ENCODE measurements at places on chromosomes 2 and 18. TPM values are rescaled to one million over a fixed set of nuclear protein-coding genes. Genes with fewer than 3 reads are reported as not detected.

Gene ARMC9
- 25.8 TPM for total RNA-seq

Gene CD207
- total RNA-seq, result 0.96 TPM

Gene KCNS3
- total RNA-seq, result 2.9 TPM

DNA sequence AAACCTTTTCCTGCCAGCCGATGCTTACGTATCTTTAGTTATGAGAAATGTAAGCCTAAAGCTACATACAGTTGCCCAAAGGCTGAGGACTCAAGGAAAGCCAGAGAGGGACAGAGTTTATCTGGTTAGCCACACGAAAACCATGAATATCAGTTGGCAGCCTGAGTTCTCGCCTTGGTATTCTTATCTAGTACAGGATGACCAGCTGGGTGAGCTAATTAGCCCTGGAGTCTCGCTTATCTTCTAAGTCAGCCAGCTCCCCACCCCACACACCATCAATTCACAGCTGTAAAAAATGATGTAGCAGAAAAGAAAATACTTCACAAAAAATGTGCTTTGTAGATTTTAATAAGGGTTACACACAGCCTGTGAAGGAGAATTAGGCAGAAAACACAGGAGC lies 617.5 kb upstream of the SOX11 start:
- DNase-seq, result no peak

DNA sequence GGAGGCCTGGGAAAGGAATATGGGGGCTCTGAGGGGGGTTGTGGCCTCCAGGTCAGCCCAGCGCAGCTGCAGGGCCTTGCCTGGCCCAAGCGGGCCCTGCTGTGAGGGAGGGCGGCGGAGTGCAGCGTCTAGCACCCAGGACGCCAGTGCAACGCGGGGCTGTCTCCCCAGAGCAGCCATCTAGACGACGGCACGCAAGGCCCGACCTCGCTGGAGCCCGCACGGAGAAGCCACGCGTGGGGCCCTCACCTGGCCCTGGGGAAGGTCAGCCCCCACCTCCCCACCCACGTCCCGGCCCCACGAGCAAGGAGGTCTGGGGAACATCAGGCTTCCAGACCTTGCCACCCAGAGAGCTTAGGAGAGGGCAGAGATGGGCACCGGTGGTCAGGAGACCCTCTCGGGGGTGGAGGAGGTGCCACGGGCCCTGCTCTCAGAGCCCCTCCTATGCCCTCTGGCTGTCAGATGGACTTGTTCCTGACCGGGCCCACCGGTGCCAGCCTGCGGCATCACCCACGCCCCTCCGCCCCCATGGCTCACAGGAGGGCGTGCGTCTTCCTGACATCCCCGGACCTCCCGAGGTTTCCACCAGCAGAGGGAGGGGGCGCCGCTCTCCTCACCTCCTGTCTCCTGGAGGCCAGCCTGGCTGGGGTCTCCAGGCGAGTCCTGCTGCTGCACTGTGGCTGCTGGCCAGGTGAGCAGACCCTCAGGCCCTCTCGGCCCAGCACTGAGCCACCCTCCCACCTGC lies 17.0 kb downstream of the GPR35 start:
- no peak for DNase-seq

GRCh38 chr2:226716126-226716525 lies 83.5 kb downstream of the IRS1 start:
- DNase-seq, result no peak

DNA sequence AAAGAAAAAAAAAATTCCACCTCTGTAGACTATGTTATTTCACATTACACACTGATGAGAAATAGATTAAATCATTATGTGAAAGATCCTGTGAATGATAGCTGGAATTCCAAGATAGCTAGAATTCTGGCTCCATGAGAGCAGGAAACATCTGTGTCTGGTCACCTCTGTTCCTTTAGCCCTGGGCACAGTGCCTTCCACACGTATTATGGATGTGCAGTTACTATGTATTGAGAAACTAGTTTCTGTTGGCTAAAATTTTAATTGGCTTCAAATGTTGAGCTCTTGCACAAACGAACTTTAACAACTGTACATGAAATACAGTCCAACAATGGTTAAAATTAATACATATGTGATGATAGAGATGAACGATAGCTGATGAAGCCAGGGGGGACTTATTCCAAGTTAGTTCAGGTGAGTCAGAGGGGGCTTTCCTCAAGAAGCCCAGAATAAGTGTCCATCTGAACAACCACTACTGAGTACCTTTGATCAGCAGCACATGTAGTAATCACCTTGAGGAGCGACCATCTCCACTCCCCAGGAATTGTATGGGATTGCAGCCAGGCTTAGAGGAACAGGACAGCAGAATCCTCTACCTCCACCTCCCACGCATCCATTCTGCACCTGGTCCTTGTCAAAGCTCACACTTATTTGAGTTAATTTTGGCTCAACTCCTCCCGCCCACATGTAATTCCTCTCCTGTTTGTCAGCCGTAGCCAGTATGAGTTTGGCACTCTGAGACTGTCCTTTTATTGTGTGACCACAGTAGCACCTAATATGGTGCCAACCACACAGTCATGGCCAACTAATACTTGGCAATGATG lies 68.6 kb downstream of the NABP1 start:
- DNase-seq, result no peak

Data from umbilical cord (tissue), 2 donors.